ENCODE measurements at places on chromosomes 3 and 15. TPM values are rescaled to one million over a fixed set of nuclear protein-coding genes. Genes with fewer than 3 reads are reported as not detected.

RAB11A gene
- total RNA-seq, result 284 TPM

ZMAT3 gene
- 7.4 TPM for total RNA-seq

ANKRD34C gene
- total RNA-seq, result not detected

OR4F6 gene
- total RNA-seq, result not detected

MAGI1 gene
- total RNA-seq, result 3.7 TPM

CLDN18 gene
- not detected for total RNA-seq

GCHFR gene
- 8.8 TPM for total RNA-seq

SLC24A5 gene
- total RNA-seq, result not detected
